Heart right ventricle (tissue), 16 donors: ENCODE measurements at places on chromosomes 6 and 20. TPM values are rescaled to one million over a fixed set of nuclear protein-coding genes. Genes with fewer than 3 reads are reported as not detected.

DNA sequence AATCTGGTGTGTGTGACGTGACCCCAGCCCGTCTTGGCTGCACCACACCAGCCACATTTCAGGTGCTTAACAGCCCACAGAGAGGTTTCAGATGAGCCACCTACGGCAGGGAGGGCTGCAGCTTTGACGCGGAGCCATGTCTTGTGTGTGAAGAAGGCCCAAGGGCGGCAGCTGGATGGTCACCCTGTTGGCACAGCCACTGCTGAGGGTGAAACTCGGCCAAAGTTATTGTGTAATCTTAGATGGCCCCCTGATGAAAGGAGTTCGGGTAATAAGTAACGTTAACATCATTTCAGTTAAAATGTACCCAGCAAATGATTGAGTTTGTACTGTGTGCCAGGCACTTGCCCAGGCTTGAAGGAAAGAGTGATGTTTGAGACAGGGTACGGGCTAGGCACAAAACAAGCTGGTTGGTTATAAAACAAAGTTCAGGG, 97.2 kb downstream of the SSR1 start:
- no peak overlapping the region for H3K4me3 ChIP-seq
- H3K27me3 ChIP-seq: no peaks in the 10 kb centered on the region
- H3K4me1 ChIP-seq: peaks cover 59% of the 10 kb centered on the region
- H3K36me3 ChIP-seq: peaks cover 80% of the 10 kb centered on the region
- DNase-seq: no peak
- no peak overlapping the region for H3K27ac ChIP-seq

DNA sequence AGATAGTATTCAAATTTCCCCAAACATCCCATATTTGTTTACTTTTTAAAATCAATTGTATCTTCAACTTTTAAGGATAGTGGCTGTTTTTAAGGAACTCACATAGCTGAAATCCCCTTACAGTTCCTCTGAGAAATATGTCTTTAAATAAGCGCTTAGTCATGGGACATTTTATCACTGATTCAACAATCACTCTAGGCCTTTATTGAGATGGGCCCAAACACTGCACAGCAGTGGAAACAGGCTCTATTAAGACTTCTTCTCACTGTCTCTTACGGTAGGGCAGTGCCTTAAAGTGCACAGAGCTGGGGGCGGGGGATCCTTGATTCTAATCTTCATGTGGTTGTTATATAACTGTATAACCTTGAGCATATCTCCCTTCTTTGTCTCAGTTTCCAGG, 59.8 kb upstream of the RREB1 start:
- no peaks in the 10 kb centered on the region for H3K36me3 ChIP-seq
- no peak overlapping the region for H3K27ac ChIP-seq
- no peak overlapping the region for H3K4me3 ChIP-seq

DNA sequence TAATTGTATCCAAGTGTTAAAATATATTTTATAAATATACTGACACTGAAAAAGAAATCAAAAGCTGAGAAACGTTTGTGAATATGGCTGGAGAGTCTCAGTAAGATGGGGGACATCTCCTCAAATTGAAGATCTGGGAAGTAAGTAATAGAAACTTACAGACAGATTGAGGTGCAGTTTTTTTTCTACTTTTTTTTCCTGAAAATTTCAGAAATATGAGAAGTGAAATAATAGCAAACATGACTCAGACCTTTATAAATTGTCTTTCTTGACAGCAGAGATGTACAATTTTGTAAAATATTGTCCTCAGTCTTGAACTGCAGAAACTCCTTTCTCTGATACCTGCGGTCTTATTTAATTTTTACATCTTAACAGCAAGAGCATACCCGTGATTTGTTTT, 347.1 kb downstream of the UTRN start:
- H3K36me3 ChIP-seq: no peaks in the 10 kb centered on the region
- no peak overlapping the region for H3K4me3 ChIP-seq
- no peak for DNase-seq
- H3K27ac ChIP-seq: no peak overlapping the region
- peaks cover 18% of the 10 kb centered on the region for H3K4me1 ChIP-seq
- no peaks in the 10 kb centered on the region for H3K27me3 ChIP-seq

GRCh38 chr20:52945862-52946522, 26.2 kb upstream of the TSHZ2 start:
- H3K36me3 ChIP-seq: no peaks in the 10 kb centered on the region
- no peak for DNase-seq
- no peak overlapping the region for H3K4me3 ChIP-seq

DNA sequence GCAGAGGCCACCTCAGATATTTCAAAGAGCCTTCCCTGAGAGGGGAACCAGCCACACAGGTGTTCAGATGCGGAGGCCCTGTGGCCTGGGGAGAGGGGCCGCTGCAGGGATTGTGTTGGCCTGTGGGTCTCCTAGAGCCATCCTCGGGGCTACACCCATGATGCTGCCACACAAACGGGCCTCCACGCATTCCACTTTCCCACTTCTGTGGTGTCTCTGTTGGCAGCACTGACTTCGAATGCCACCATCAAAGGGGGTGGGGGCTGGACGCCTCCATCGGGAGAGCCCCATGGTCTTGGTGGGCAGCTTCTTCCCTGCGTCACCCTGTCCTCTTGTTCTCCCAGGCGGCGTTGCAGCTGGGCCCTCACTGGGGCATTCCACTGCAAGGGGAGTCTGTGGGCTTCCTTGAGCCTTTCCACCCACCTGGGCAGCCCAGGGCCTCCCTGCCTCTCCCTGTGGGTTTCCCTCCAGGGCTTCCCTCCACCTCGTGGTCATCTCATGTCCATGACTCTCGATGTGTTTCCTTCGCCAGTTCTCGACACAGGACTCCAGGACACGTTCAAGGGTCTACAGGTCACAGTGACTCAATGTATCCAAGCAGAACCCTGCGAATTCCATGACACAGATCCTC, 145.5 kb downstream of the ERMARD start:
- H3K4me1 ChIP-seq: peaks cover 9% of the 10 kb centered on the region
- no peak for DNase-seq
- no peaks in the 10 kb centered on the region for H3K27me3 ChIP-seq

DNA sequence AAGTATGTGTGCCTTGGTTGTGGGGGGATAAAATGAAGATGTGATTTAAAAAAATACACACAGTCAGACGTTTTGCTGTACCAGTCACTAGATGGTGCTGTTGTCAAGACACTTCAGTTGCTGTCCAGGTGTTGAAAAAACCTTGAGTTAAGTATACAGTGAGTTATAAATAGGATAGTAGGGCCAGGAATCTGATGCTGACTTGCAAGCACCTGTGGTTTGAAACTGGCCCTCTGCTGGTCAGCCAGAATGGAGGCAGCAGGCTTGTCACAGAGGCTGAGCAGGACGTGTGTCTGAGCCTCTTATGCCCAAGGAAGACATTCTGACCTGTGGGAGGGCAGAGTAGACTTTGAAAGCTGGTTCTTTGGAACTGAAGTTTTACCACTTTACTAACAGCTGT, 27.8 kb downstream of the RNF8 start:
- DNase-seq: no peak
- H3K36me3 ChIP-seq: peaks cover 88% of the 10 kb centered on the region
- H3K27me3 ChIP-seq: no peaks in the 10 kb centered on the region
- H3K4me1 ChIP-seq: no peaks in the 10 kb centered on the region
- H3K27ac ChIP-seq: no peak overlapping the region

DNA sequence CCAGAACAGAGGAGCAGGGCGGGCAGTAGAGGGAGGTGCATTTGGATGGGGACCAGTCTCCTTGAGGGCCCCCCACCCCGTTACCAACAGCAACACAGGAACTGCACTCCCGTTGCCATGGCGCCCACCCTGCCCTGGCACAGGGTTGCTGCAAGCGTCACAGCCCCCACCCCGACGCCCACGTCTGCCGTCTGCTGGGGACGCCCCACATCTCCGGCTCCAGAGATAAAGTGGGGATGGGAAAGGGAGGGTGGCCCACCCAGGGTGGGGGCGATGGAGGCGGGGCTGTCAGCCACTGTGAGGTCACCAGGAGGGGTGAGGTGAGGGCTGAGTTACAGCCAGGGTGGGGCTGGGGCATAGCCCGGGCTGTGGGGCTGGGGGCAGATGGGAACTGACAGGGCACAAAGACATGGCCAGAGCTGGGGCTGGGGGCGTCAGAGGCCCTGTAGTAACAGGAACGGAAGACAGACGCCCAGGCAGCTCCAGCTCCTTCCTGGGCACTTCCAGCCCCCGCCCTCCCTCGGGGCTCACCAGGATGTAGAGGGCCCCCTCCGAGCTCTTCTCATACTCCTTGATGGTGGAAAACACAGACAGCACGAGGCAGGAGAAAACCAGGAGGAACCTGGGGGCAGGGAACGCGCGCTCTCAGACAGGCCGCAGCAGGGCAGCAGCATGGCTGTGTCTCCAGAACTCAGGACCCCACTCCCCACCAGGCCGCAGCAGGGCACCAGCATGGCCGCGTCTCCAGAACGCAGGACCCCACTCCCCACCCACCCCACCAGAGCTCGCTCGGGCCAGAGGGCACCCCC, 26.0 kb downstream of the KCNQ2 start:
- H3K27ac ChIP-seq: no peak overlapping the region
- no peaks in the 10 kb centered on the region for H3K36me3 ChIP-seq

GRCh38 chr20:354298-354977, 7.5 kb downstream of the NRSN2 start:
- peaks cover 5% of the 10 kb centered on the region for H3K4me1 ChIP-seq
- no peak overlapping the region for H3K4me3 ChIP-seq
- peak; percentile 72 for DNase-seq
- no peak overlapping the region for H3K27ac ChIP-seq
- no peaks in the 10 kb centered on the region for H3K36me3 ChIP-seq
- no peaks in the 10 kb centered on the region for H3K27me3 ChIP-seq

- H3K27ac ChIP-seq: no peak overlapping the region
- no peaks in the 10 kb centered on the region for H3K27me3 ChIP-seq
- H3K4me3 ChIP-seq: no peak overlapping the region
- no peaks in the 10 kb centered on the region for H3K4me1 ChIP-seq
- no peaks in the 10 kb centered on the region for H3K36me3 ChIP-seq
- DNase-seq: no peak
These were observed 41.8 kb upstream of the UBR2 start for GRCh38 chr6:42522036-42522435.

DNA sequence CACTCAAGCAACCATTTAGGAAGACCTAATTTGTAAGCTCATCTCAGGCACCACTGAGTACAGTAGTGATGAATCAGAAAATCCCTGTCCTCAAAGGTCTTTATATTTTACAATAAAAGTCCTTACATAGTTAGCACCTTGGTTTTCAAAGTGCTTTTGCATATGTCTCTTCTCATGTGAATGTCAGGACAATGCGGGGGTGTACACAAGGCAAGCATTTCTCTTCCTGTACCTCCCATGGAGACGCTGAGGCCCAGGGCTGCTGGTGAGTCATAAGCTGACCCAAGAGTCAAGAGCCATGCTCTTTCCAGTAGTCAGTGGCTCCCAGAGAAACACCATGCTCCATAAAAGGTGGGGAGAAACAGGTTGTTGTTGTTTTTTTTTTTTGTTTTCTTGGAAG, 174.0 kb downstream of the GJA10 start:
- no peak for DNase-seq
- H3K36me3 ChIP-seq: no peaks in the 10 kb centered on the region
- H3K4me3 ChIP-seq: no peak overlapping the region
- no peak overlapping the region for H3K27ac ChIP-seq
- H3K4me1 ChIP-seq: no peaks in the 10 kb centered on the region

Gene PET117
- total RNA-seq: 14.5 TPM
